ENCODE measurements at places on chromosomes 12 and 14.

DNA sequence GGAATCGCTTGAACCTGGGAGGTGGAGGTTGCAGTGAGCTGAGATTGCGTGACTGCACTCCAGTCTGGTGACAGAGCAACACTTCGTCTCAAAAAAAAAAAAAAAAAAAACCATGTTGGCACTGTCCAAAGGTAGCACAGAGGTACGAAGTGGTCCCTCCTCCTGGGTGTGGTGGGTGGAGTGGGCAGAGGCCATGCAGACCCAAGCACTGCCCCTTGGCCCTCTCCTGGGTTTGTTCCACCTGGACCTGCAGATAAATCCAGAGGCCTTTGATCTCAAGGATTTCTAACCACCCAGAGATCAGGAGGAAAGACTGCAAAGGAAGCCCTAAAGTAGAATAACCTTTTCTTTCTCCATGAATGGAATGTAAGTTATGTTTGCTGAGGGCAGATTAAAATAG is 8.7 kb upstream of the GALNT6 start:
- no peak for DNase-seq

GRCh38 chr14:22512106-22512814 is 76.8 kb downstream of the DAD1 start:
- DNase-seq: no peak

DNA sequence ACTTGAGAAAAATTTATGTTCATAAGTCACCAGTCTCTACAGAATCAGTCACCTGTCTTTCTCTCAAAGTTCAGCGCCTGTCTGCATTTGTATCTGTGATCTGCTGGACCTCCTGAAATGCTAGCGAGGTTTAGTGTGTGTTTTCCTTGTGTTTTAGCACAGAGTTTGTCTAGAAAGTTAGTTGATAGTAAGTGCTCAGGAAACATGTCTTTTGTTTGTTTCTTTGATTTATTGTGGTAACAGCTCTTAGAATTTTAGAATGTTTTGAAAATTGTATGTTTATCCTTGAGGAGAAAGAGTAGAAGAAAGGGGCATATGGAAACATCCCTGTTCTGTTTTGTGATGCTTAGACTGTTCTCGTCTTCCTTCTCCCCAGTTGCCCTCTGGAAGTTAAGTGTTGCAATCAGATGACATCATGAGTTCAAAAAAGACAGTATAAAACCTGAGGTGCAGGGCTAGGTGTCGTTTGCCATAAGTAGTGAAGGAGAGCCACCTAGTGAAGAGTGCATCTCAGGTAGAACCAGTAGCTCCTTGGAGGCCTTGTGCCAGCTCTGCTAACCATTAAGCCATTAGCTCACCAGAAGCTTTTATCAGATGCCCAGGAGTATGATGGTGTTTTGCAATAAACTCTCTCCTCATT is 44.8 kb downstream of the FBXW8 start:
- DNase-seq: peak; percentile 31

DNA sequence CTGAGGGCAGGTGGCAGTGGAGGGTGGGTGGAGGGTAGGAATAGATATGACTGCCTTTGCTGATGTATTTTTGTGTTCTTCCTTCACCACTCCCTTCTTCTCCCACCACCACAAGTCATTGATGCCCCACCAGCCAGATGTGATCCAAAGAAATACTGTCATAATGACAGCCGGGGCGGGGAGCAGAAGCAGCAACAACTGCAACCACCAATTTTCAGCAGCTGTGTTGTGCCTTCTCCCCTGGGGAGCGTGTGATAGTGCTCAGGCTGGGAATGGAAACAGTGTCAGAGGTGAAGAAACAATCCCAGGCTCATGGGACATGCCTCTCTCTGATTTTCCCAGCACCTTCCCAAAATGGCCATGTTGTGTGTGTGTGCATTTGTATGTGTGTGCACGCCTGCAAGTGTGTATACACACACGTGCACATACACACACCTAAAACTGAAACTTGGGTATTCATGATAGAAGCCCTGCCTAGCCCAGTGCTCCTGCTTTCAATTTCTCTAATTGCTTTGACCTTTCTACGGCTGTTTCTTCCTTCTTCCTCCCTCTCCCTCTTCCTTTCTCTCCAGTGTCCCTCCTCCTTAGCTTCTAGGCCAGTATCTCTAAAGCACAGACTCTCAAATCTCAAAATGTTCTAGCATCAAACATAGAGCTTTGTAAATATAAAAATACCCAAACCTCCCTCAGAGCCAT is 299.2 kb upstream of the FKBP4 start:
- no peak for DNase-seq

DNA sequence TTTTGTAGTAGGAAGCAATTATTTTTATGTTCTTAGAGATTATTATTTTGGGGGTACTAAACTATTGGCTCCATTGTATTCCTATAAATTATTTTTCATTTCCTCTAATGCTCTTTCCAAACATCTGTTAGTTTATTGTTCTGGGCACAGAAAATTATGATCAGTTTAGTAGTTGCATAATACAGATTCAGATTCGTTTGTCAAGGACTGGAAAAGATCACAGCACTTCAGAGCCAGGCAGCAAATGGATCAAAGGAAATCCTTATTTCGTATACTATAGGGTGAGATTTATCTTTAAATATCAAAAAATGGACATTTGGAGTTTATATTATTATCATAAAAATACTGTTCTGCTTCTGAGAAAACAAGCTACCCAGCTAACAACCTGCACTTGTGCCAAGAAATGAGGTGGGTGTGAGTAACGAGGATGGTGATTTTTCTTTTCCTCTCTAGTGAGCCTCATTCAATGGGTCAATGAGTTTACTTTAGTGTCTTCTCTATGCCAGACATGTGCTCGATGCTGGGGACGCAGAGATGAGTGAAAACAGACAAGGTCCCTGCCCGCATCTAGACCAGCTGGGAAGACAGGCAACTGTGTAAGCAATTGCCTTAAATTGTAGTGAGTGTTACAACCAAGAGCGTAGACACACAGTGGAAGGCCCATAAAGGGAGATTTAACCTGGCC is 208.6 kb upstream of the PLXNC1 start:
- DNase-seq: no peak

DNA sequence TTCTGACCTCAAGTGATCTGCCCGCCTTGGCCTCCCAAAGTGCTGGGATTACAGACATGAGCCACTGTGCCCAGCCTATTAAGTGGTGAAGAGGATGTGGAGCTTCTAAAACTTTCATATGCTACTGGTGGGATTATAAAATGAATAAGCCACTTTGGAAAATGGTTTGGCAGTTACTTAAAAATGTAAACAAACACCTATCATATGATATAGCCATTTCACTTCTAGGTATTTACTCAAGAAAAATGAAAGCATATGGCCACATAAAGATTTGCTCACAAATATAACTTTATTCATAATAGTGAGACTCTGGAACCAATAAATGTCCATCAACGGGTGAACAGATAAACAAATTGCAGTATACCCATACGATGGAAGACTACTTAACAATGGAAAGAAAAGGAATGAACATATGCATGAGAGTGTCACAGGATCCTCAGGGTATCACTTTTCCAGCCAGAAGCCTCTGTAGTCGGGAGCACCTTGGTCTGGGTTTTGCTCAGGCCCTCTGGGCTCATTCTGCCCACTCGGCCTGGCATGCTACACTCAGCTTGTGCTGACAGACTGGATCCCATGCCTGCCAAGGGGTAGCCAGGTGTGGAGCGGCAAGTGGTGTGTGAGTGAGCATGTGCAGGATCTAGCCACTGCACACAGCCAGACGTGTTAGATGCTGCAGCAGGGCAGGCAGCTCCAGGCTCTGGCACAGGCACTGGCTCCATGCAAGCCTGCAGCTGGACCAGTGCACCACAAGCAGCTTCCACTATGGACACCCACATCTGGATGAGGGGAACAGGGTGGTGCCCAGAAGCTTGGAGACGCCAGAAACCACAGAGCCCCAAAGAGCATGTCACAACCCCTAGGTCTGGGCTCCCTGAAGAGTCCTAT is 213.2 kb upstream of the DIO3 start:
- DNase-seq: no peak

DNA sequence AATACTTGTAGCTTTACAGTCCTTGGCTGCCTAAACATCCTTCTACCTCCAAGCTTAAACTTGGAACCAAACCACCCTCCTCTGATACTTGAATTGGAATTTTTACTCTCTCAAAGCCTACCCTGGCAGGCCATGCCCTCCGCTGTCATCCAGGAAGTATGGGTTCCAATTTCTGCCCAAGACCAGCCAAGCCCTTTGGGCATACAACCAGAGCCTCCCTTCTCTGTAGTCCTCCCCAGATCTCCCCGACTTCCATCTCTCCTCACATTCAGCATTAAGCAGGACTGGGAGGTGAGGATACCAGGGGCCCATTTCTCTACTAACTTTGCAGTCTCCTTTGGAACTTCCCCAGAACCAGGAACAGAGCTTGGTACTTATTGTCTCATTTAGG is 369 bp upstream of the DHH start:
- DNase-seq: no peak

DNA sequence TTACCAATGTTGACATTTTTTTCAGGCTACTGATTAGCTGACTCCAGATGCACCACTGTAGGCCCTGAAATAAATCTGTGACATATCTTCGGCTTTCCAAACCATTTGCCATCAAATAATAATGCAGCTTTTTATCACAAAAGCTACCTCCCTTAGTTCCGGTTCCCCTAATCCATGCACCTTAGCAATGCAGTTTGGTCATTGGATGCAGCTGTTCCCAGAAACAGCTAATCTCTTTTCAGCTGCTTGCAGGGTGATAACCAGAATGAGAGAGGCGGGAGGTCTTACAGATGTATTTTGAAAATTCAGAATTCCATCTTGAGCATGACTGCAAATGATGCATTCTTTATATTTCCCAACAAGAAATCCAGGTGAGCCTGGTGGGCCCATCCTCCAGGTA is 646.2 kb downstream of the SOX5 start:
- no peak for DNase-seq

GRCh38 chr14:77276295-77276935 is 5.4 kb upstream of the NGB start:
- no peak for DNase-seq

DNA sequence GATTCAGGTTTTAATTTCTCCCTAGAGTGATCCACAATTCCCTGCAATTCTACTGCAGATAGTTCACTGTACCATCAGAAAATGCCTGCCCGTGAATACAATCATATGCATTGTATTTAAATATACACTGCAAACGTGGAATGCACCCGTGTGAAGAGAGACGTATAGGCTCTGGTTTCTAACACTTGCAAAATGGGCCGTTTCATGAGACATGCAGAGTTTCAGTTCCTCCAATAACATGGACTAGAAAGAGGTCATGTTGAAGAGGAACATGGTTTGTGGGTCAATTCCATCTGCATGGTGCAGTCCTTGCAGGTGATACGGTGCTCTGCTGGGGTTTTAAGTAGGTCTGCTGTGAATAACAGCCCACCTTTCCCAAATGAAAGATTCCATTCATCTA is 373.3 kb downstream of the TMEM132D start:
- DNase-seq: no peak

DNA sequence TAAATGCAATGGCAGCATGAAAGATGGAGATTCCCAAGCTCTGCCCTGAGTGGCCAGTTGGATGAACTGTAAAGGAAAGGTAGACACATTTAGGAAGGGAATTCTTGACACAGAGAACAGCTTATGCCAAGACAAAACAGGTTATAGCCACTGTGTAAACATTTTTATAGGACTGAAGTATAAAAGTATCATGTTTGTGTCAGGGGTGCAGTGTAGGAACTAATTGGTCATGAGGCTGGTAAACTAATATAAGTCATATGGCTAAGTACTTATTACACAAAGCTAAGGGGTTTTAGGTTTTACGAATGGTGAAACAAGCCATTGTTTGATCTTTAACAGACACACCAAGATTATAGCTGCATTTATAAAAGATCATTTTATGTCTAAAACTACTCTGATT is 207.7 kb upstream of the SLC16A7 start:
- DNase-seq: no peak

- DNase-seq: no peak
These were observed 20.5 kb downstream of the KERA start for GRCh38 chr12:91037276-91037675.

DNA sequence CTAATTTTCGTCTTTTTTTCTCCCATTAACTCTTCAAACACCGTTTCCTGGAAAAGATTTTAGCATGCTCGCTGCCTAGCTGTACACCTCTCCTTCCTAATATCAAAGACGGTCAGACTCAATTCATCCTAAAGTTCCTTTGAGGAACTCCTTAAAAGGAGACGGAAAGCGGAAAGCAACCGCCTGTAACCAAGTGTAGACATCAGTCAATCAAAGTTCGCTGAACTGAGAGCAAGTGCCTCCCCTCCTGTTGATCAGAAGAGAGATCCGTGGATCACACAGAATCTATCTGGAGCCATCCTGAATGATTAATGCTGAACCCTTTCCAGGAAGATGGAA is 412 bp upstream of the TEP1 start:
- no peak for DNase-seq

DNA sequence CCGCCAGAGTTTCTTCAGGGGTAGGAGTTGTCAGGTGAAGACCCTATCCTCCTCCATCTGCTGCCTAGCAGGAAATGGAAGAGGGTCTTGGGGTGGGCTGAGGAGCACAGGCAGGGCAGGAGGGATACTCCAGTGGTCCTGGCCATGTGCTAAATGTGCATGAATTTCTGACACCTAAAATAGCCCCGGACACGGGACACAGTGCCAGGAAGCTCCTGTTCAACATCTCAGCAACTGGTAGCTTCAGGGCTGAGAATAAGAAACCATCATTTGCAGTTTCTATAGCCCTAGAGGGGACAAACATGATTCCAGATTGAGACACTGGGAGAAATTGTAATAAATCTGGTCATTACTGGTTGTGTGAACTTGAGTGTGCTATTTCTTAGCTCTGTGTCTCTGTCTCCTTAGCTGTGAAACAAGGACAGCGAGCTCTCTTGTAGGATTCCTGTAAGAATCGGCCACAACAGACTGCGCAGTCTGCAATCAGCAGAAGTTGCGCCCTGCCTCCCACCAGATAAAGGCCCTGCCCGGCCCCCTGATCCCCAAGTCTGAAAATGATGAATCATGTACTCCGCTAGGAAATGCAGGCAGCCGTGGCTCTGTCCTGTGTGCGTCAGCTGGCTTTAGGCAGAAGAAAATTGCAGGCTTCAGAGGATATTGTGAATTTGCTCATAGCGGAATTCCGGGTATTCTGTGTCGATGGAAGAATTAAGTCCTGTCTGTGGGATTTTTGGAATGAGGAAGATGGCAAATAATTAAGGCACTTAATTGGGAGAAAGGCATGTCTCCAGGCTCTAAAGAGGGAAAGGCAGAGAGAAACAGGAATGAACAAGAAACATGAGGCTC is 35.2 kb upstream of the MEG3 start:
- DNase-seq: no peak

DNA sequence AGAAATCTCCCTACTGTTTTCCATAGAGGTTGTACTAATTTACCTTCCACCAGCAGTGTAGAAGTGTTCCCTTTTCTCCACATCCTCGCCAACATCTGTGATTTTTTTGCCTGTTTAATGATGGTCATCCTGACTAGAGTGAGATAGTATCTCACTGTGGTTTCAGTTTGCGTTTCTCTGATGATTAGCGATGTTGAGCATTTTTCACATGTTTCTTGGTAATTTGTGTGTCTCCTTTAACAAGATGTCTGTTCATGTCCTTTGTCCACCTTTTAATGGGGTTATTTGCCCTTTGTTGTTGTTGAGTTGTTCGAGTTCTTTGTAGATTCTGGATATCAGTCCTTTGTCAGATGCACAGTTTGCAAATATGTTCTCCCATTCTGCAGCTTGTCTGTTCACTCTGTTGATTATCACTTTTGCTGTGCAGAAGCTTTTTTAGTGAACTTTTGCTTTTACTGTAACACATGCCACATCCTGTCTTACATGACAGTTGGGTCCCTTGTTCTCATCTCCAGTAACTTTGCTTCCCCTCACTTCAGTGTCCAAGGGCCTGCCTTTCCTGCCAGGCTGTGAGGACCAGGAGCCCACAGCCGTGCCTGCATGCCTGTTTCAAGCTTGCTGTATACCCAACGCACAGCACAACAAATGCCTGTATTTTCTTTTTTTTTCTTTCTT is 64.9 kb downstream of the SPRING1 start:
- no peak for DNase-seq

- no peak for DNase-seq
These were observed 7.0 kb upstream of the PUS1 start for GRCh38 chr12:131921866-131922769.

All from NCI-H2029 treated with DMSO at 0.1 percent for 48 hours (cell line).